ENCODE measurements at places on chromosomes 1 and 21. TPM values are rescaled to one million over a fixed set of nuclear protein-coding genes. Genes with fewer than 3 reads are reported as not detected.
A peak's percentile ranks its signal among the peaks of the same experiment; 100 is the strongest.

The EFNA3 gene
- total RNA-seq, result 11.6 TPM

The TRIM62 gene
- 10.3 TPM for total RNA-seq

The CFHR1 gene
- total RNA-seq, result not detected

The APP gene
- 544 TPM for total RNA-seq

The NTRK1 gene
- 0.24 TPM for total RNA-seq

The ADAMTSL4 gene
- total RNA-seq, result 5.4 TPM

The UTS2 gene
- total RNA-seq, result not detected

The KRTAP13-1 gene
- total RNA-seq, result not detected

The NES gene
- 138 TPM for total RNA-seq

The ELAVL4 gene
- total RNA-seq, result 0.89 TPM

DNA sequence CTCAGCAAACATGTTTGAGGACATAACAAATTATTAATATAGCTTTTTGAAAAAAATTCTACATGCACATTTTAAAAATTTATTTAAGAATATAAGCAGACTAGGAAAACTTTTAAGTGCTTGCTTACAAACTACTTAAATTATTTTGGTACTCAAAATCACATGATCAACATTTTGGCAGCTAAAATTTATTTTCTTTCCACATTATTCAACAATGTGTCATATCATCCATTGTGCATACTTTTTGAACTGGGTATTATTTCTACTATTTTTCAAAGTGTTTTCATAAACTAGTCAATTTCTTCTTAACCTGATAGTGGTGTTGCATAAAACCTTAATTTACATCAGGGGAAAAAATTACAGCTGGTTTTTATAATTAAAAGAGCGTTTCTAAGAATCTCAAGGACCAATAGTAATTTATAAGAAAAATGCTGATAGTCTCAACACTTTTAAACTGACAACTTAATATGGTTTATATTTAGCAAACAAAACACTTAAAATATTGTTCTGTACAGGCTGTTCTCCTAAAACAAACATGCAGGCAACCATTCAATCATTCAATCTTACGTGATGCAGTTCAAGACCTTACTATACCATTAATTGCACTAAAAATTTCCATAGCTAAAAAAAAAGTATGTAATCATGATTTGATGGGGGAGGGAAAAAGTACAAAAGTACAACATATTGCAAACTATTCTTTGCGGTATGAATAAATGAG lies 105.0 kb downstream of the GPATCH2 start:
- no peak for DNase-seq

DNA sequence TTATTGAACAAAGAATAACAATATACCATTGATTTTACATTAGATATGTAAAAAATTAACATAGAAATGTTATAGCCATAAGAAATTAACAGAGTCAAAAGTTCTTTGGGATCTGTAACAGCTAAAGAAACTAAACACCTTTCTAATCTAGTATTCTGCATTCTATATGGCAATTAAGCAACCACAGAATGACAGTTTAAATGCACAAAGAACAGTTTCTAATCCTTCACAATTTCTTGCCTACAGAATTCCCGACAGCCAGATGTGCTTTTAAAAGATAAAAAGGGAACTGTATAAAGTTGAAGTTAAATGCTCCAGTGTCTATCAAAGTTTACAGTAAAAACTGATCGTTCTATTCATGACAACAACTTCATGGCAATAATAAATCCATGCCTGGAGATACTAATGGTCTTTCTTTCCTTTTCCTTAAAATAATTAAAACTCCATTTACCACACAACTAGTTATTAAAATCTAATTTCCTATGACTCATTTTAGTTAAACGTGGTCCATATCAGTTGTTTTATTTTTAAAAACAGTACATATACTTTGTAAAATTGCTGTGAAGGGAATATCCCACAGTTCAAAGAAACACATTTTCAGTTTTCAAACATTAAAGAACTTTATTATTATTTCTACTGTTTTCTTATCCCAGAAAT lies 110.2 kb downstream of the EIF4G3 start:
- DNase-seq, result no peak

DNA sequence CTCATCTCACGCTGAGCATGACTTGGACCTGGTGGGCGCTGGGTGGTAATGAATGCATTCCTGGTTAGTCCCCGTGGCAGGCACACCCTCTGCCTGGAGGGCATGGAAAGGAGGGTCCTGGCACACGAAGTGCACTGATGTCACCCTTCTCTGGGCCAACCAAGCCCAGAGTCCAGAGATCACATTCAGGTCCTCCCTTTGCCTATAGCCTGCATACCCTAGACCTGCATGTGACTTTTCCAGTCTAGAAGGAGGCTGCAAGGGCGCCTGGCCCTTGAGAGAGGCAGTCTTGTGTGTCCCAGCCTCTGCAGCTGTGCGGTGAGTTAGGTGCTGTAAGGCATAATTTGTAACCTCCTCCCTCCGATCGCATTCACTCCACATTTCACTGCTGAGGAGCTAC lies 22.1 kb downstream of the PADI2 start:
- DNase-seq, result no peak

GRCh38 chr1:192576190-192577144 lies 894 bp downstream of the RGS1 start:
- no peak for DNase-seq

DNA sequence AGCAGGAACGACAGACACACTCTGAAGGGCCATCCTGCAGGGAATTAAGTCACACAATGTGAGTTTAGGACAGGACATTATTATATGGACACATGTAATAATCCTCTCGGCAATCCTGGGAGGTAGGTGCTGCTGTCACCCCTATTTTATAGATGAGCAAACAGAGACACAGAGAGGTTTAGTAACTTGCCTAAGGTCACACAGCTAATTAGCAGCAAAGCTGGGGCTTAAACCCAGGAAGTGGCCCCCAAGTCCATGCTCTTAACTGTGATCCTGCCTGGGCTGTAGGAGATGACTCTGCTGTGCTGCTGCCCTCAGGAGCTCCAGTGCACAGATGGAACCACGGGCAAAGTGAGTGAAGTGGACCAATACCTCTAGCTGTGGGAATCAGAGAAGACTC lies 660.0 kb downstream of the PTPRU start:
- DNase-seq, result no peak

DNA sequence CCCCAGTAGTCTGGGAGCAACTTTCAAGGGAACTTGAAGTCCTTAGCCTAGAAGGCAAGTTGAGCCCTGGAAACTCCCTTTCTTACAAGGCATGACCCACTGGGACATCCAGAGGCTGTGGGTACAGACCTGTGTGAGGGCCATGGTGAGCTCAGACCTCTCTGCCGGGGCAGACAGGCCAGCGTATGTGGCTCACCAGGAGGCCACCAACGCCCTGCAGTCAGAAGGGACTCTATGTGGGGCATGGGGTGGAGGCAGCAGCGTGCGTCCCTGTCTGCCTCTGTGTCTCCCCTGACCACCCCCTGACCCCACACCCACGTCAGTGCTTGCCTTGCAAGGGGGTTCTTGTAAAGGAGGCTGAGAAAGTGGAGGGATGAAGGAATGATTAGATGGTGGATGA lies 10.8 kb downstream of the COQ8A start:
- no peak for DNase-seq

- no peak for DNase-seq
Observed at GRCh38 chr1:198672124-198672523, 33.3 kb downstream of the PTPRC start.

- DNase-seq, result no peak
Observed at GRCh38 chr1:53643041-53643880, 95.7 kb downstream of the GLIS1 start.

- DNase-seq, result no peak
Observed at GRCh38 chr1:199399996-199400724, 627.4 kb upstream of the NR5A2 start.

DNA sequence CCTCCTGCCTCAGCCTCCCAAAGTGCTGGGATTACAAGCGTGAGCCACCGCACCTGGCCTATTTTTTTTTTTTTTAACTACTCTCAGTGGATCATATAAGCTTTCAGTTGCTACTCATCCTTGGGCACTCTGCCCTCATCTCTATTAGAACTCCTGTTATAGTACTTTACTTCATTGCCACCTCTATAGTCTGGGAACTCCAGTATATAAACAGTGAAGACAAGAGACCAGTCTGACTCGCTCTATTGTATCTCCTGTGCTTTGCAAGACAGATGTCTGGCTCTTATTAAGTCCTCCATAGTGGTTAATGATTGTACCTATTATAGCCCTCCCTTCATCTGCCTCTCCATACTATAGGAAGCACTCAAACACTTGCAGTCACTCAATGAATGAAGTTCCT lies 15.1 kb downstream of the KHDRBS1 start:
- DNase-seq, result no peak

GRCh38 chr1:72281637-72282270 lies 585 bp downstream of the NEGR1 start:
- no peak for DNase-seq

DNA sequence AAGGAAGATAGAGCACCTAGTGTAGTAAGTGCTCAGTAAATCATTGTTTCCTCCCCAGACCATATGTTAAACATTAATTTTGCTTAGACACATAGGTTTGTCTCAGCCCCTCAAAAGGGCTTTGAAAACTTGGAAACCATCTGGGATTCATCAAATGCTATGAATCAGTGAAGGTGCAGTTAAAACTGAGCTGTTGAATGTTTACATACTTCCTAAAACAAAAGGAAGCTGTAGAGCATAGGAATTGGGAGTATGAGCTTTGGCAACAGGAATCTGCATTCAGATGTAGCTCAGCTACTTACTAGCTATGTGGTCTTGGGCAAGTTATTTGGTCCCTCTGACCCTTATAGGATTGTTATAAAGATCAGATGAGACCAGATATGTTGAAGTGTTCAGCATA lies 18.7 kb upstream of the PODN start:
- no peak for DNase-seq

DNA sequence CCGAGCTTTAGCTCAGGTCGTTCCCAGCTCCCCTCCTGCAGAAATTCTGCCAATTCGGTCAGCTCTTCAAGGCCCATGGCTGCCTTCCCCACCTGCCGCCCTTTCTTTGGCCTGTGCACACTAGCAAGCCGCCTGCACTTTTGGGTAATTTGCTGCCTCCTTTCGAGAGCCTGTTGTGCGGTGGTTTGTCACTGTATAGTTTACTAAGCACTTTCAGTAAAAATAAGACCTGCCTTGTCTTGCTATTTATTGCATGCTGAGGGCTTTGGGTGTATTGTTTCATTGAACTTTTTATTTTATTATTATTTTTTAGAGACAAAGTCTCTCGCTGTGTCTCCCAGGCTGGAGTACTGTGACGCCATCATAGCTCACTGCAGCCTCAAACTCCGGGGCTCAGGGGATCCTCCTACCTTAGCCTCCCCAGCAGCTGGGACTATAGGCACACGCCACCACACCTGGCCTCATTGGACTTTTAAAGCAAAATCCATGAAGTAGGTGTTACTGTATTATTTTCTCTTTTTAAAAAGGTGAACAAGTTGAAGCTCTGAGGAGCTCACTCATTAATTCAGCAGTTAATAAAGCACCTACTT lies 1.1 kb upstream of the FABP3 start:
- DNase-seq, result no peak

GRCh38 chr1:203287898-203288297 lies 17.4 kb upstream of the BTG2 start:
- DNase-seq, result no peak

- DNase-seq, result no peak
Observed at GRCh38 chr1:224513383-224513782, 78.8 kb upstream of the WDR26 start.

GRCh38 chr1:11320153-11320936 lies 47.3 kb downstream of the UBIAD1 start:
- DNase-seq, result peak; percentile 91

DNA sequence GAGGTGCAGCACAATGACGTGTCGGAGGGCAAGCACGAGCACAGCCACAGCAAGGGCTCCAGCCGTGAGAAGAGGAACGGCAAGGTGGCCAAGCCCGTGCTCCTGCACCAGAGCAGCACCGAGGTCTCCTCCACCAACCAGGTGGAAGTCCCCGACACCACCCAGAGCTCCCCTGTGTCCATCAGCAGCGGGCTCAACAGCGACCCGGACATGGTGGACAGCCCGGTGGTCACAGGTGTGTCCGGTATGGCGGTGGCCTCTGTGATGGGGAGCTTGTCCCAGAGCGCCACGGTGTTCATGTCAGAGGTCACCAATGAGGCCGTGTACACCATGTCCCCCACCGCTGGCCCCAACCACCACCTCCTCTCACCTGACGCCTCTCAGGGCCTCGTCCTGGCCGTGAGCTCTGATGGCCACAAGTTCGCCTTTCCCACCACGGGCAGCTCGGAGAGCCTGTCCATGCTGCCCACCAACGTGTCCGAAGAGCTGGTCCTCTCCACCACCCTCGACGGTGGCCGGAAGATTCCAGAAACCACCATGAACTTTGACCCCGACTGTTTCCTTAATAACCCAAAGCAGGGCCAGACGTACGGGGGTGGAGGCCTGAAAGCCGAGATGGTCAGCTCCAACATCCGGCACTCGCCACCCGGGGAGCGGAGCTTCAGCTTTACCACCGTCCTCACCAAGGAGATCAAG lies 107.5 kb upstream of the VAMP3 start:
- no peak for DNase-seq

DNA sequence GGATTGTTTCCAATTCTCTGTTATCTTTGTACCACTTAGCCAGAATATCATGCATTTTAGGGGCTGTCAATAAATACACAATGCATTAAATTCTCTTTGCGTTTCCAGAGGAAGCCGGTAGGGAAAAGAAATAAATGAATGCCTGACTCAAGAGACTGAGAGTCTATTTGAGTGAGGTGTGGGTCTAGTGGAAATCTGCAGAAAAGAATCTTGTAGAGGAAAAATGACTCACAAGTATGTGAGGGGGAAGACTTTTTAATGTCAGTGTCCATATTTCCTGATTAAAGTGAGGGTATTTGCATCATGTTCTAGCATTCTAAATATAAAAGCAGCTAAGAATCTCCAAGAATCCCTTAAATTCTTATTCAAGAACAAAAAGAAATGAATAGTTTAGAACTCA lies 271.1 kb downstream of the PTPRC start:
- no peak for DNase-seq

- no peak for DNase-seq
Observed at GRCh38 chr21:36902793-36903192, 63.7 kb downstream of the HLCS start.

GRCh38 chr1:79040424-79041082 lies 34.0 kb upstream of the ADGRL4 start:
- DNase-seq, result no peak

DNA sequence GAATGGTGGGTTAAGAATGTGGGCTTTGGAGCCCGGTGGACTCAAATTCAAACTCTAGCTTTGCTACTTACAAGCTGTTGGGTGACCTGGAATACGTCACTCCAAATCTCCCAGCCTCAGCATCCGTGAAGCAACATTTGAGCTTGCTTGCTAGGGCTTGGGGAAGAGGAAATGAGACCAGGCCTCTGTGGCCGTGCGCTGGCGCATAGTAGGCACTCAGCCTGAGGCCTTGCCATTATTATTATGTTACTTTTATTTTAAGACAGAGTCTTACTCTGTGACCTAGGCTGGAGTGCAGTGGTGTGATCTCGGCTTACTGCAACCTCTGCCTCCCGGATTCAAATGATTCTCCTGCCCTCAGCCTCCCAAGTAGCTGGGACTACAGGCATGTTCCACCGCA lies 12.3 kb upstream of the MFAP2 start:
- DNase-seq, result peak; percentile 37

GRCh38 chr1:3070644-3071564 lies 1.9 kb downstream of the PRDM16 start:
- DNase-seq, result peak; percentile 73
